Astrocyte of the spinal cord (primary cell): ENCODE measurements at places on chromosomes 12 and 14.

- no peak for DNase-seq
Measured at GRCh38 chr12:130966443-130967030, 12.8 kb downstream of the ADGRD1 start.

DNA sequence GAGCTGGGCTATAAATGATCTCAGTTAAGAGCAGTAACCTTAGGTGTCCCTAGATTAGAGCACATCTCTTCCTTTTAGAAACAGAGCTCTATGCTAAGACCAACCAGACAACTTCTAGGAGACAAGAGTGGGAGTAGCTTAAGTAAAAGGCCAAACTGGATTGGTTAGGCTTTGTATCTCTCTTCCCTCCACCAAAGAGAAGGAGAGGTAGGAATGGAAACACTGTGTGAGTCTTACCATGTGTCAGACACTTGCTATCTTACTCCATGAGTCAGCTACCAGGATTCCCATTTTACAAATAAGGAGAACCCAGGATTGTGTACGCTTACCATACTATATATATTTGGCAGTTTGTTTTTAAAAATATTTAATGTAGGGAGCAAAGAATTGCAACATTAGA, 122.9 kb downstream of the PAX9 start:
- no peak for DNase-seq

- peak; percentile 86 for DNase-seq
Measured at GRCh38 chr14:71529848-71530247, 402.4 kb upstream of the RGS6 start.

- peak; percentile 56 for DNase-seq
Measured at GRCh38 chr12:81128930-81129554, 51.2 kb downstream of the ACSS3 start.

GRCh38 chr12:74108729-74109128, 428.9 kb upstream of the ATXN7L3B start:
- DNase-seq = no peak

- DNase-seq = no peak
Measured at GRCh38 chr14:75064205-75064567, 362 bp upstream of the ACYP1 start.

GRCh38 chr12:116368196-116369194, 91.0 kb upstream of the MED13L start:
- no peak for DNase-seq

GRCh38 chr12:88866881-88867280, 286.6 kb upstream of the KITLG start:
- no peak for DNase-seq

DNA sequence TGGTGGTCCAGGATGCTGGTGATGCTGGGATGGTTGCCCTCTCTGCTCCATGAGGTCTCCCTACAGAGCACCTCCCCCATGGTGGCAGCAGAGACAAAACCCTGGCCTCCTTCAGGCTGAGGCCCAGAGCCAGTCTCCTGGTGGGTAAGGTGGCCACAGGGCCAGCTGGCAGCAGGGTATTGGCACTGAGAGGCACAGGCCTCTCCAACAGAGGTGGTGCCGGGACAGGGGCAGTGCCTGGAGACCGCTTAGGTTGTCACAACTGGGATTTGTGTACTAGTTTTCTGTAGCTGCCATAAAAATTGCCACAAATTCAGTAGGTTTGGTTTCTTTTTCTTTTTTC, 6.1 kb upstream of the MTA1 start:
- no peak for DNase-seq

DNA sequence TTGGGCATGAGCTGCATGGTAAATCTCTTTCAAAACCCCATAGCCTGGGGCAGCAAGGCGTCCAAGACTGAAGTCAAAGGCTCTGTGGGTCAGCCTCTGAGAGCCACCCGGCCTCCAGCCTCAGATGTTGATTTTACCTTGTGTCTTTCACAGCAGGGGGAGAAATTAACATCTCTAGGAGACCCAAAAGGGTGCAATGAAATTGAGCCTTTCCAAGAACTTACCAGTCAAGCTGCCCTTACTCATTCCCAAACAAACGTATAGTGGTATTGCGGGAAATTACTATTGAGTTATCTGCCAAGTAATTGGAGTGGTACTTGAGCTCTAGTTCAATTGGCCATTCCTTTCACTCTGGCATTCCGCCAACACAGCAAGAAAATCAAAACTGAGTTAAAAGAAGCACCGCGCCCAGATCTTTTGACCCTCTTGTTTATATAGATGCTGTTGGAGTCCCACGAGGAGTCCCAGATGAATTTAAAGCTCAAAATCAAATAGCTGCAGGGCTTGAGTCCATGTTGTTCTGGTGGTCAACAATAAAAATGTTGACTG, 380.7 kb upstream of the SYT1 start:
- peak; percentile 6 for DNase-seq

- peak; percentile 1 for DNase-seq
Measured at GRCh38 chr12:59873136-59873535, 277.3 kb downstream of the SLC16A7 start.

- no peak for DNase-seq
Measured at GRCh38 chr12:68231229-68231628, 5.6 kb upstream of the IL26 start.

GRCh38 chr14:99445931-99446330, 34.7 kb downstream of the SETD3 start:
- no peak for DNase-seq

DNA sequence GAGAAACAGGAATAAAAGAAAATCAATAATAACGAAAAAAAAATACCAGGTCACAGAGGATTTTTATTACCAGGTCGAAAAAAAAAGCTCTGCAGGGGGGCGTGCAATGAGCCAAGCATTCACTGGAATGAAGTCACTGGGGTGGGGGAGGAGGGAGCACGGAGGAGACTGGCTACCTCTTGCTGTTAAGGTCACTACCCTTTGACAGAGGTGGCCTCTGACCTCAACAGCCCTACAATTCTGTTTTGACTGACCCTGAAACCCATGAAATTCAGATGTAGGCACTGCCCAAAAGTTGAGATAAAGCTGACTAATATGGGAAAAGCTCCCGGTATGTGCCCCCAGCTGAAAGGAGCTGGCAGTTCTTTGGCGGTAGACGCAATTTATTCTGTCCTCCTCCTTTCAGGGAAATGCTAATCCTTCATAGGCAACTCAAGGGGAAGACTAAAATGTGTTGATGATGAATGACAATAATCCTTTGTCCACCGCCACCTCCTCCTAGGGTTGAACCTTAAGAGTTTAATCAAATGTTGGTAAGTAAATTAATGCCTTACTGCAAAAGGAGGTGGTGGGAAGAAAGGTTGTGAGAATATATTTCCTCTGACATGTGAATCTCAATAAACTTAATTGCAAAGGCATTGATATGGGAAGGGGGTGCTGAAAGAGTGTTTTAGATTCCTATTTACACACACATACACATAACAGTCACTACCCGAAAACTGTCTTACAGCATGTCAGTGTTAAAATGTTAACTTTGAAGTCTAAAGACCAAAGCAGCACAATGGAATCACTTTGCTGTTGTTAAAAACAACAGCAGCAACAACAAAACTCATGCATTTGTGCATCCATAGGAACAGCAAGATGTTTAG, 6.3 kb upstream of the RIC8B start:
- peak; percentile 38 for DNase-seq

DNA sequence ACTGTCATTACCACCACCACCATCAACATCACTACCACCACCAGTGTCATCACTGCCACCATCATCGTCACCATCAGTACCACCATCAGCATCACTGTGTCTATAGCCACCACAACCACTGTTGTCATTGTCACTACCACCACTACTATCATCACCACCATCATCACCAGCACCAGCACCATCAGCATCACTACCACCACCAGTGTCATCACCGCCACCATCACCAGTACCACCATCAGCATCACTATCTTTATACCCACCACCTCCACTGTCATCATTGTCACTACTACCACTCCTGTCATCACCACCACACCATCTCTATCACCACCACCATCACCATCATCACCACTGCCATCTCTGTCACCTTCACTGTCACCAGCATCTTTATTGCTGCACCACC, 60.6 kb downstream of the BEGAIN start:
- no peak for DNase-seq

GRCh38 chr14:102481791-102482238, 27.8 kb downstream of the ANKRD9 start:
- no peak for DNase-seq

GRCh38 chr14:65824285-65824977, 411.9 kb downstream of the FUT8 start:
- DNase-seq = peak; percentile 72

DNA sequence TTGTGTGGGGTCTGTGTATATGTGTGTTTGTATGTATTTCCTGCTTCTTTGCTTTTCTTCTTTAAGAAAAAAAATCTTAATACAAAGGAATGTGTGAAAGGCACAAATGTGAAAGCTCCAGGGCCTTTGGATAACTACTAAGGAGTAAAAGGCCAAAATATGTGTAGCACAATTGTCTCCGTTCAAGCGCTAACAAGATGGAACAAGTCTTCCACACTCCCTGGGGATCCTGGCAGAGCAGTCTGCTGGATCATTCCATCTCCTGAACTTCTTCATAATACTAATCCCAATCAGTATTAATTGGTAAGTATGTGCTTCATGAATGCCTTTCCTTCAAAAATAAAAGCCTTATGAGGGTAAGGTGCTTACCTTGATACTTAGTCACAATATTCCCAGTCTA, 462.5 kb upstream of the TBX3 start:
- DNase-seq = no peak

DNA sequence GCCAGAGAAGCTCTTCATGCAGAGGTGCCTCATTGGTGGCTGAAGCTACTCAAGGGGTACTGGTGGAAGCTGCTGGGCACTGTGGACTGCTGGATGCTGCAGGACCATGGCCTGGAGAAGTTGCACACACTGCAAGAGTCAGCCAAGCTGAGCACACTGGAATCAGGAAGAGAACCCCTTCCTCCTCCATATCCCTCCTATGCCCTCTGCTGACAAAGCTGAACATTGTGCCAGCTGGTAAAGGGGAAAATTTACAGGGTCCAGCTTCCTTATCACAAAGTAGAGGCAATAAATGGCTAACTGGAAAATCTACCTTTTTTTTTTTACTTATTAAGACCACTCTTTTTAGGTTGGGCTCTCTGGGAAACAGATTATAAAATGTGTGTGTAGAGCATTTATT, 6.5 kb downstream of the CCDC175 start:
- DNase-seq = no peak

DNA sequence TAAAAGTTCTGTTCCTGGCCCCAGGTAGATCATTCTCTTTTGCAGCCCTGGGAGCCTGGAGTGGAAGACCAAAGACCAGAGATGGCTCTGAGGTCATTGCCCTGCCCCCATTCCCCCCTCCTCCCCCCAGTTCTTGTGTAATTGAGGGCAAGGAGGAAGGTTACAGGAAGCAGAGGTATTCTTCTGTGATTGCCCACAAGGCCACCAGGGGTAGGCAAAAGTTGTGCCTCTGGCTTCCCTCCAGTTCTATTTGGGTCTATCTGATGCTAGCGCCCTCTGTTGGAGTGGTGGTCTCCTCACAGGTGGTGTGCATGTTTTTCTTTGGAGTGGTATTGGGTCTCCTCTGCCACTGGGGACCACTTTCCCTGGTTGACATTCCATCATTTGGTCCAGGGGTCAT, 41.2 kb upstream of the CRY1 start:
- no peak for DNase-seq

- DNase-seq = peak; percentile 49
Measured at GRCh38 chr14:72291908-72292688, 359.9 kb downstream of the RGS6 start.

GRCh38 chr14:98138666-98139065, 1133.3 kb downstream of the BCL11B start:
- peak; percentile 21 for DNase-seq

DNA sequence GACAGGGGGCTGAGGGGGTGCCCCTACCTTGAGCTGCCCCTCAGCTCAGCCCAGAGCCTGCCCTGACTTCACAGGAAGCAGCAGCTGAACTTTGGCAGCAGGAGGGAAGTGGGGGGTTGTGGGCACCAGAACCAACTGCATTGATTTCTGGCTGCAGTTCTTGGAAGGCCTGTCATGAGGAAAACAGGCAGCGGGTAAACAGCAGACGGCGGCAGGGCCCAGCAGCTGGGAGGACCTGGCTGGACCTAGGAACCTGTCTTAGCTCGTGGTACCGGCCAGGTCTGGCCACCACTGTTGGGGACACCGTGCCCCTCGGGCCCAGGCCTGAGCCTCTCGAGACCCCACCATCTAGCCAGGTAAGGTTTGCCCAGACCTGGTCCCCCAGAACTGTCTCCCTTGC, 154.2 kb upstream of the MYL2 start:
- DNase-seq = no peak

DNA sequence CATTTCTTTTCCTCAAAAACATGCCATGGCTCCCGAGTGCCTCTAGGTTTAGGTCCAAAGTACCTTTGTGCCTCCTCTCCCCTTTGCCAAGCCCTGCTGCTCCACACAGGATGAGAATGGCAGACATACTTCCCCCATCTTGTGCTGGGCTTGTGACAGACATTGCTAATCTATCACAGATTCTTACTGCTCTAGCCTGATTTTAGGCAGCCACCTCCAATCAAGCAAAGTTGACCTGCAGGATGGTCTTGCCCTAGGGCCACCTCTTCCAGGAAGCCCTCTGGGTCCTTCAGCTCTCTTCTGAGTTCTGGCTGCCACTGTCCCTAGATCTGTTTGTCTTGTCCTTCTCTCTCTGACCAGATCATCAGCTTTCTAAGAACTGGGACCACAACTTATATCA, 20.5 kb downstream of the FOXN4 start:
- DNase-seq = no peak

GRCh38 chr12:120980800-120981368, 2.5 kb downstream of the HNF1A start:
- no peak for DNase-seq

- no peak for DNase-seq
Measured at GRCh38 chr14:59534361-59534987, 42.1 kb downstream of the CCDC175 start.

- DNase-seq = no peak
Measured at GRCh38 chr12:19245666-19246065, 116.1 kb downstream of the PLEKHA5 start.

GRCh38 chr12:20377750-20378149, 9.4 kb downstream of the PDE3A start:
- DNase-seq = no peak

DNA sequence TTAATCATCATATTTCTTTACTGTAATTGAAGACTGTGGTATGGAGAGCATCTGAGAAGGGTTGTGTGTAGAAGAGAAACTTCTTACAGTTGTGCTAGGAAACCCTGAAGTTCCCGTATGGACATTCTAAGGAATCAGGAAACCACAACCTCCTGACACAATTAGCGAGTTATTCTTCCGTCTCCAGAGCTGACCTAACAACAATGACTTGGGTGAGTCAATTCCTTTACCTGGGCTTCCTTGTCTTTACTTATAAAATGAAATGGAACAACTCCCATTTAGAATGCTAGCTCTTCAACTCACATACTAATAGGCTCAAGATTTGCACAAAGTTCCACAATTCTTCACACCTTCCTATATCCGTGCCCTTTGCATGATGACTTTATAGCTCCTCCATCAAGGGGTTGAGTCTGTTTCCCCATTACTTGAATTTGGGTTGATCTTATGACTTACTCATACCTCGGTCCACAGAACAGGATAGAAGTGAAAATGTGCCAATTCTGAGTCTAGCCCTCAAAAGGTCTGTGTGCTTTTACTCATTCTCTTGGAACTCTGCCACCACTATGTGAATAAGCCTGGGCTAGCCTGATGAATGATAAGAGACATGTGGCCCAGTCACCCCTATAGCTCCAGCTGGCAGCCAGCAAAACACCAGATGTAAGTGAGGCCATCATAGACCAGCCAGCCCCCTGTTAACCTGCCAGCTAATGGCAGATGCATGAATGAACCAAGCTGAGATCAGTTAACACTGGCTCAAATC, 459.4 kb downstream of the ETNK1 start:
- peak; percentile 94 for DNase-seq
